RWPE2 (cell line): ENCODE measurements at places on chromosomes 3 and 15.

DNA sequence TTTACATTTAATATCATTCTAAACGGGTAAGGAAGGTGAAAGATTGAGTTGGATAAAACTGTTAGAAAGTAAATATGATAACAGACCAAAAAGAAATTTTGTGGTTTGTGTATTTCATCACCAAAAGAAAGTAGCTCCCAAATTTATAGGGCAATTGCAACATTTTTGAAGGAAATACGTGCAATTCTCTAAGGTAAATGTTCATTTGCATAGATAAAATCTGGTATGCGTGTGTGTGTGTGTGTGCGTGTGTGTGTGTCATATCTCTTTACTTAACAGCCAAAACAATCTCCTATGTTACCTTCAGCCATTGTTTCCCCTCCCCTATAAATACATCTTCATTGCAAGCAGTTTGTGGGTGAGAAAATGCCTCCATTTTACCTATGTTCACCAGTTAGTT lies 208.4 kb downstream of the TNIK start:
- DNase-seq, result no peak

DNA sequence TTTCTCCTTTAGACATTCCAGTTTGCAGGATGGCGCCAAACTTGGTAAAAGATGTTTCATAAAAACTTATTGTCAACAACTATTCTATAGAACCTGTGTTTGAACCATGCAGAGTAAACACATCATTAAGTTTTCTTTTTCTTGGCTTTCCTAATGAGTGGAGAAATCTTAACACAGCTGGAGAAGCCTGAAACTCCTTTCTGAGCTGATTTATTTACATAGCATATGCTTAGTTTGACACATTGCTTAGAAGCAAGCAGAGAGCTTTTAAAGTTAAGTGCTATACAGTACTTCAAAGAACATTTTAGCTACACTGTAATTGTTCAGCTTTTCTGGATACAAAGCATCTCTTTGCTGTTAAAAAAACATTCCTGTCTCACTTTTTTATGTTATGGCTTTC lies 61.0 kb upstream of the PAQR5 start:
- no peak for DNase-seq

DNA sequence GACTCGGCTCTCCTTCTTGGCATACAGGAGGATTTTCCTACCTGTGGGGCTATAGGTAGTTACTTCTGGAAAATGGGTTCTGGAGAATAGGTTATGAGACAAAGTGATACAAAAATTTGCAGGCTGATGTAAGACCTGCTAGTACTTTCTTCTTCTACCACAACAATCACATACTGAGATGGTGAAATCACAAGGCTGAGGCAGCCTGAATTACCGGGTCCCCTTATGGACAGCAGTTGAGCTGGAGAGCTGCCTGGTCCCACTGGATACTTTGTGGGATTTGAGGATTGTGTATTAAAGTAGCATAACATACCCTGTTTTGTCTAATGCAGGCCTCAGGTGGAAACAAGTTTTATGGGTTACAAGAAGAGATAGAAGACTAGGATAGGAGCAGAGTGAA lies 86.5 kb upstream of the FAM98B start:
- DNase-seq, result no peak

- no peak for DNase-seq
Observed at GRCh38 chr15:56165234-56165633, 78.4 kb downstream of the RFX7 start.

DNA sequence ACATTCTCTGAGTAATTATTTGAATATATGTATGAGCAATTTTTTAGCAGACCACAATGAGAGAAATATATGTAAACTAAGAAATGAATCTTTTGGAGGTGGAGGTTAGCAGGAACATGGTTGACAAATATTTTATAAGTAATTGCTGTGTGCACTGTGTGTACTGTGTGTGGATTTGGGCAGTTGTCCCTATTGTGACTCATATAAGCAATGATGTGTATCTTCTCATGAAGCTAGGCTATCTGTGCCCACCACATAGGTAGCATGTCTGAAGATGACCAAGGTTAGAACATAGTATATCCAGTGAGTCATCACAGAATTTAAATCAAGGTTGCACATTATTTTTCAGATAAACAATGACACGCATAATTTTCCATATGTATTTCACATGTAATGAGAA lies 713.9 kb upstream of the GBE1 start:
- DNase-seq, result no peak

DNA sequence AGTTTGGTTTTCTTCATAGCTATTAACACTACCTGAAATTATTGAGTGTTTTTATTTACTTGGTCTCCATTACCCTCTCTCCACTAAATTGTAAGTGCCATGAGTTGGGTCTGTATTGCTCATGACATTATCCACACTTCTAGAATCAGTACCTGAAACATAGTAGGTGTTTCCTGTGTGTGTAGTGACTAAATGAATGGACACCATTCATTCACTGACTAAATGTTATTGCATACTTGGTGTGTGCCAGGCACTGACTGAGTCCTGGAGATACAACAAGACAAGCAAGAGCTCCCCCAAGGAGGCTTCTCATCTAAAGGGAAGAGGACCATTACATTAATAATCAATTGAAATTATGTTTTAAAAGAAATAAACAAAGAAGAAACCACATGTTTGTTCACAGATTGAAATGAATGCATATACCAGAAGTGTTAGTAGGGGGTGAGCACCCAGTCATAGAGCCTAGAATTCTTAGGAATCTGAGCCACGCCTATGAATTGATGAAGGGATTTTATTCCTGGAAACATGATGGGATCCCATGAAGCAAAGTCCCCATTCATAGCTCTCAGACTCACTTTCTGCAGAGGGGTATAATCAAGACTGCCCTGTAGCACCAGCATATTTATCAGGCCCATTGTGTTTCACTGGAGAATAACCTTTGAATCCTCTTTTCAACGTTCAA lies 31.7 kb upstream of the ATOSA start:
- DNase-seq, result no peak

DNA sequence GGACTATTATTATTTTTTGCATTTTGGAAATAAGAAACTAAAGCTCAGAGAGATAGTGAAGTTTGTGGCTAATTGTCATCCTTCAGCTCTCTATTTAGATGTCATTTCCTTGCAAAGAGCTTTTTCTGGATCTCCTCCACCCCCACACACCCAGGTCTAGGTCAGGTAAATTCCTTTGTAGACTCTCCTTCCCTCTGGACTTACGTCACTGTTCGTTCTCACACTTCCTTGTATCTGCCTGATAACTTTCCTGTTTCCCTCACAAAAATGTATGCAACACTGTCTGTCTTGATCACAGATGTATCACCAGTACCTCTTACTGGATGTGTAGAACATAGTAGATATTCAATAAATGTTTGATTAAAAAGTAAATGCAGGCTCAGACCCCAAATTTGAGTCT lies 6.1 kb upstream of the MB21D2 start:
- no peak for DNase-seq

DNA sequence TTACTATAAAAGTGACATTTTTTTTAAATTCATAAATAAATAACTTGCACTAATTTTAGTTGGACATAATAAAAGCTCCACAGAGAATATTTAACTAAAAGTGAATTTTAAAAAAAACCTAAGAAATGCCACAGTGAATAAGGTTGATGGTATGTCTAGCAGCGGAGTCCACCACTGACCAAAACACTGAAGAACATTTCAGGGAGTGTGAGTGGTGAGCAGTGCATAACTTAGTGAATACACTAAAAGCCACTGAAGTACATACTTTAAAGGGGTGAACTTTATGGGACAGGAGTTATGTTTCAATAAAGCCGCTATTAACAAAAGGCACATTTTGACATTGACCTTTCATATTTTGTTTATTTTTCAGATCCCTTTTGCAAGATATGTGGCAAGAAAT lies 32.3 kb downstream of the SRP14 start:
- DNase-seq, result no peak

DNA sequence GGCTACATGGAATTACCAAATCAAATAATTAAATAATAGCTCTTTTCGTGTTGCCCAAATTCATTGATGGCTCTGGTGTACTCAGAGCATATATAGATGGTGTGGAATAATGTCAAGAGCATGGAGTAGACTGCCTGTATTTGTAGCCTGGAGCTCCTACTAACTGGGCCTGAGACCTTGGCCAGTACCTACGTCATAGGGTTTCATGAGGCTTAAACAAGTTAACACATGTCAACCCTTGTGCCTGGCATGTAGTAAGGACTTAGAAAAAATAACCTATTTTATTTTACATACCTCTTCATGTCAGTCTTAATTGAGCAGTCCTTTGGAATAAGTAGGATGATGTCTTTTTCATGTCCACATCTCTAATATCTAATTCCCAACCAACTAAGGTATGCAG lies 223.7 kb upstream of the DPH6 start:
- DNase-seq, result no peak

GRCh38 chr3:85554153-85554552 lies 595.4 kb downstream of the CADM2 start:
- DNase-seq, result no peak

DNA sequence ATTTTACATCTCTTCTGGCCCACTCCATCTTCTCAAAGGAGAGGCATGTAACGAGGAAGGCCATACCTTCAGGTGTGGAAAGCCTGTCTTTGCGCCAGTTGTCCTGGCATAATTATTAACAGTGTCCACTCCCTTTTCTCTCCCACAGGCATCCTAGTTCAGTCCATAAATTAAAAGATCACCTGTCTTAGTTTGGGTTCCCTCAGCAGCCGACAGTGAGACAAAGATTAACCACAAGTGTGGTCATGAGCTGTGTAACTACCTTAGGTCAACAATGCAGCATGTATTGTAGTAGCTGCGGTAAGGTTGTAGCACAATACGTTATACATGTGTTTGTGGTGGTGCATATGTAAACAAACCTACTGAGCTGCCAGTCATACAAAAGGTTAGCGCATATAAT lies 103.3 kb upstream of the GALNT15 start:
- no peak for DNase-seq

DNA sequence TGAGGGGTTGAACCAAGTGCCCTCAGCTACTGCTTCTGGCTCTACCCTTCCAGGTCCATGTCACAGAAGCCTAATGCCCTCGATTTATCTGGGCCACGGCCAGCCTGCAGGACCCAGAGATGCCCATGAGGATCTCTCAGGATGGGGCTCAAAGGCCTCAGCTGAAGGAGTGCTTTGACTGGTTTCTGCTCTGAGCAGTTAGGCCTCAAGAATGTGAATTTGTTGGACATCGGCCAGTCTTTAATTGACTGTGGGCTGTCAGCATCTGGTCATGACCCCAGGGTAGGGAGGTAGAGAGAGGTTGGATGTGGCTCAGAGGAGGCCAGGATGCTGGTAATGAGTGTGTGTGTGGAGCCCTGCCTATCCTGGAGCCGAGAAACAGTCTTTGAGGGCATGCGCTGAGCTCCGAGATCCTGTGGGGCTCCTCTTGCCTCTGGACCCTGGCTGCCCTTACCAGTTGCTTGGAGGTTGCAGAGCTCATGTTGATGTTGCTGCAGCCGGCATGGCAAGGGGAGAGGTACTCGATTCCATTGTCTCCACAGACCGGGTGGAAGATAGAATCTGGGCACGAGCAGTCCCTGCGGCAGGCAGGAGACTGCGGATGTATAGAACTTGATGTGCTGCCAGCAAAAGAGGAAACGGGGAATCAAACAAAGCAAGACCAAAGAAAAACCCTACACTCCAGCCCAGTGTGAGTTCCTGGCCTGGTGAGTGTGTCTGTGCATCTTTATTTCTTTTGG lies 49.1 kb upstream of the RAB6B start:
- DNase-seq, result peak; percentile 82

DNA sequence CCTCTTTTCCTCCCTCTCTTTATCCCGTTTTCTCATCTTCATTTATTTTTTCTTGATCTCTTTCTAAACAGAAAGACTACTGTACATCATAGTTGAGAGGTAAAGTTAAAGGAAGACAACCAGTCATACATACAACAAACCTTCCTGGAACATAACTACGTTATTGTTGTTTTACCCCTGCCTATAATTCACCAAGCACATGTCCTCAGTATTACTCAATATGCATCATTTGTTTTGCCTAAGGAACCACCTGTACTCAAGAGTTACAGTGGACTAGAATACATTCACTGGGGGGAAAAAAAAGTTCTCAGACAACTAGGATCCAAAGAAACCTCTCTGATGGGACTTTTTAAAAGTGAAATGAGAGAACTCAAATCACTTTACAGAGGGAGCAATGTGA lies 344.7 kb upstream of the RBMS3 start:
- DNase-seq, result no peak

DNA sequence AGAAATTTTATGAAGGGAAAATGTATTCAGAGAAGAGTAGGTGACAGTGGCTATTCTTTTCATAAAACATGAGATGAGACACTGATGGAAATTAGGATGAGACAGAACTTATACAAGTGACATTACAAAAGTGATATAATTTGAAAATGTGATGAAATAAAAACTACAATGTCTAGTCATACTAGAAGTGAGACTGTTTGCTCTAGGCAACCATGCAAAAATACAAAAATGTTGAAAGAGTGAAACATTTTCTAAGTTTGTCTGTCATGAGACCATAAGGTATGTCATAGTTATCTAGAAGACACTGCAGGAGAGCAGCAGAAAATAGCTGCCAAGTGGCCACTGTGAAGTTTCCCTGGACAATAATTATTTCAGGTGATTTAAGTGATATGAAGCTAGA lies 459.5 kb downstream of the DIPK2A start:
- DNase-seq, result no peak

- no peak for DNase-seq
Observed at GRCh38 chr15:89948796-89949195, 36.0 kb upstream of the ARPIN start.

DNA sequence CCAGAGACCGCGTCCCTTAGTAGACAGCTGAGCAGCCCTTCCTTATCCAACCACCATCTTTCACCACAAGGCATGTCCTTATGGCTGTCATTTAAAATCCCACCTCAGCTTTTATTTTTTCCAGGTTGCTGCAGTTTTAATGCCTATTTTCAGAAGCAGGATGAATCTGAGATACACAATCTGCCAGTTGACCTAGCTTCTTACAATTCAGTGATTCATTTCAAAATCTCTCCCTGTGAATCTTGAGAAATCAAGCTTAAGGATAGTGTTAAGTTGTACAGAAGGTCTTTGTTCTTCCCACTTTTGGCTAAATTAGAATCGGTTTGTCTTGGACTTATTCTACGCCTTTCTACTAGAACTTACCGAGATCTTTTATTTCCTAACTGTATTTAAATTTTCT lies 522.3 kb upstream of the CFAP20DC start:
- no peak for DNase-seq

DNA sequence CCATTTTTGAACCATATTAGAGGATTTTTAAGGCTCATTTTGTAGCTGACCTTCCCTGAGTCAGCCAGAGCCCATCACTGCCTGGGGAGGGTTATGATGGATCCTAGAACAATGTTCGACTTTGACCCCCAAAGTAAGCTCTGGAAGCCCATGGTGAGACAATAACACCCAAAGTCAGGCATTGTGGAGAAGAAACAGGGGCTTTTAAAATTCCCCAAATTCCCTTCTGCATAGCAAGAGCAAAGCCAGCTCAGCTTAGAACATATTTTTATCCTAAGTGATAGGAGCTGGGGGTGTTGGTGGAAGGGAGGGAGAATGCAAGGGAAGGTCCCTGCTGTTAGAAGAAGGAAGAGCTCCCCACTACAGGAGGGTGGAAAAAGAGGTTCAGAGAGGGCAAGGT lies 4.0 kb downstream of the ITGA11 start:
- no peak for DNase-seq

DNA sequence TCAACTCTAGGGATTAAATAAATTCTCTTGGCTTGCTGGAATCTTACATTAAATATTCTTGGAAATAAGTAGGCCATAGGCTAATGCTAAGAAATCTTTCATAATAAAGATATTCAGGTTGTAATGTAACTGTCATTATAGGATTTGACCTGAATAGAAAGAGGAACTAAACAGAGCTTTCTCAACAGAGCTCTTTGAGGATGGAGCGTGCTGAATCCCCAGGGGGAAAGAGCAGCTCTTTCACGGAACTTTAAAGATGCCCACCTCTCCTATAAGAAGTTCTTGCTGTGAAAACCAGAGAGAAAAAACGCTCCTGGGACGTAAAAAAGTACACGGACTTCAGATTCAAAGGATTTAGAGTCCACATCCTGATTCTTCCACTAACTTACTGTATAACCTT lies 77.9 kb downstream of the NTRK3 start:
- no peak for DNase-seq
